ENCODE measurements at places on chromosomes 3 and 15.

- DNase-seq: no peak
Measured at GRCh38 chr3:41652506-41652905, 309.4 kb downstream of the ULK4 start.

DNA sequence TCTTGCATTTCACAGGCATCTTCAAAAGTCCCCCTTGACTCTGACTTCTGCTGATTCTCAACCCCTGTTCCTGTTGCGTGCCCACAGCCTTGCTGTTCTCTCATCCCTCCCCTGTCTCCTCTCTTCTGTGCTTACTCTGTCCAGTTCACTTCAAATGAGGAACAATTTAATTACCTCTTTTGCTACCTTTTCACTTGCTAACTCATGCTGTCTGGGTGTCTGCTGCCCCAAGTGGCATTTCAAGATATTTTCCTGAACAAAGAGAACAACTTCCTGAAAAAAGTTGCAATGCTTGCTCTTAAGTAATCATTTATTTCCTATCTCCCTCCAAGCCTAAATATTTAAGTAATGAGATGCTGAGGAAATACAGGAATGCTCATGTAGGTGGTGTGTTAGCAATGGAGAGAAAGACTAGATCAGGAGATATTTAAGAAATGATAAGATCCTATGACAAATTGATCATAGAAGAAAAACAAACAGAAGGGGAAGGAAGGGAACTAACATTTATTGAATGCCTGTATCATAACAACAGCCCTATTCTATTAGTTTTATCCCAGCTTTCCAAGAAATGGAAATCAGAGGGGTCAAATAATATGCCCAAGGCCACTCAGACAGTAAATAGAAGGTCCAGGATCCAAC lies 42.2 kb downstream of the SV2B start:
- no peak for DNase-seq

- no peak for DNase-seq
Measured at GRCh38 chr3:52370531-52370930, 54.4 kb downstream of the DNAH1 start.

DNA sequence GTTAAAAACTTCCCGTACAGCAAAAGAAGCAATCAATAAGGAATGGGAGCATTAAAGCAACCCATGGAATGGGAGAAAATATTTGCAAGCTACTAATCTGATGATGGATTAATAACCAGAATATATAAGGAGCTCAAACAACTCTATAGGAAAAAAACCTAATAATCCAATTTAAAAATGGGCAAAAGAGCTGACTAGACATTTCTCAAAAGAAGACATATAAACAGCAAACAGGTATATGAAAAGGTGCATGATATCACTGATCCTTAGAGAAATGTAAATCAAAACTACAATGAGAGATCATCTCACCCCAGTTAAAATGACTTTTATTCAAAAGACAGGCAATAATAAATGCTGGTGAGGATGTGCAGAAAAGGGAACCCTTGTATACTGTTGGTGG lies 52.7 kb upstream of the POU1F1 start:
- no peak for DNase-seq

GRCh38 chr15:73324496-73325170 lies 44.1 kb downstream of the HCN4 start:
- no peak for DNase-seq

GRCh38 chr3:19948226-19948591 lies 1.3 kb downstream of the RAB5A start:
- no peak for DNase-seq

DNA sequence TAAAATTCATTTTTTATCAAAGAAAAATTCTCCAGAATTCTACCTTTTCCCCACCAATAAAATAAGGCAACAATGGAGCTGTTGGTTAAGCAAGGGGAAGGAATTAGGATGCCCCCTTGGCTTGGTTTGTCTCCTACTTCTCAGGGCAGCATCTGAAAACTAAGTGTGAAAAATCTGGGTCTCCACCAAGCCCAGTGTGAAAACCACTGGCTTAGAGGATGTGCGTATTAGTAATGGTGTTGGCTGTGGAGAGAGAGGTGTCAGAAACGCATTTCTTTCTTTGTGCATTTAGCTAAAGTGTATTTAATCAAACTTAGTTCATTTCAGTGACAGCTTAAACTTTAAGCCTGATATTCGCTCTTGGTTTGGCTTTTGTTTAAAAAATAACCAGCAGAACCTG lies 662.7 kb downstream of the MCTP2 start:
- DNase-seq: no peak

- DNase-seq: no peak
Measured at GRCh38 chr15:49383266-49383665, 39.8 kb upstream of the FGF7 start.

- no peak for DNase-seq
Measured at GRCh38 chr15:100918690-100919480, at the start of gene LRRK1. Gene LRRK1 (plus strand): TSS chr15:100919357. CDS start chr15:100924633, 5,276 bp downstream.

GRCh38 chr3:148727231-148727630 lies 29.5 kb downstream of the AGTR1 start:
- DNase-seq: no peak

GRCh38 chr3:38009807-38010591 lies 19.4 kb downstream of the VILL start:
- no peak for DNase-seq

DNA sequence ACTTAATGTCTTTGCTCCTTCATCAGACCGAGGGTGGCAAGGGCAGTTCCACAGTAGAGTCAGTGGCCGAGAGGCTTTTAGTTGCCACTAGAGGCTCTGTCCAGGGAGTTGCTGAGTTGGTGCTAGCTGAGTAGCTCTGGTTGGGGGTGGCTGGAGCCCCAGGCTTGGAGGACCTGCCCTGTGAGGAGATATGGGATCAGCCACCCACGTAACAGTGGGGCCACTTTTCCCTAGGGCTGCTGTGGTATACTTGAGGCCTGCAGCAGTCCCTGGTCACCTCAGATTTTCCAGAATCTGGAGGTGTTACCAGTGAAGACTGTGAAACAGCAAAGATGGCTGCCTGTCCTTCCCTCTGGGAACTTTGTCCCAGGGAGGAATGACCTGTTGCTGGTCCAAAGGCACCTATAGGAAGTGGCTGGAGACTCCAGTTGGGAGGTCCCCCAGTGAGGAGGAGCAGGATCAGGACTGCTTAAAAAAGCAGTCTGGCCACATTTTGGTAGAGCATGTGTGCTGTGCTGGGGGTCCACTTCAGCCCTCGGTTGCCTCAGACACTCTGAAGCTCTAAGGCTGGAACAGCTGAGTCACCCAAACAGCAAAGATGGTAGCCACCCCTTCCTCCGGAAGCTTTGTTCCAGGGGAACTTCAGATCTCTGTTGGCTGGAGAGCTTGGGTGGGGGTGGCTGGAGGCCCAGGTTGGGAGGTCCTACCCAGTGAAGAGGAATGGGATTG lies 72.9 kb downstream of the AKAP13 start:
- DNase-seq: no peak

- DNase-seq: no peak
Measured at GRCh38 chr3:79167651-79168416, 600.0 kb downstream of the ROBO1 start.

DNA sequence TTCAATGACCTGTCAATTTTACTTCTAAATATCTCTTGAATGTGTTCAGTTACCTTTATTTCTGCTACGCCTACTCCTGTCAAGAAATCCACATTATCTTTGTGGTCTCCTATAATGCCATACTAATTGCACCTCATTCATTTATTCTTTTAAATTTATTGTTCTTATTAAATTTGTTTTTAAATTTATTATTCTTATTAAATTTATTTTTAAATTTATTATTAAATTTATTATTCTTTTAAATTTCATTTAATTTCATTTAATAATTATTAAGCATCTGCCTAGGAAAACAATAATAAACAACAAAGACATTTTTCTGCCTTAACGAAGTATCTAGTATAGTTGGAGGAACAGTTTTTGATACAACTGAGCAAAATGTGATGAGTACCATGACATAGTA lies 211.7 kb downstream of the ZPLD1 start:
- no peak for DNase-seq

- DNase-seq: no peak
Measured at GRCh38 chr15:99963976-99964375, 230.7 kb upstream of the LYSMD4 start.

- DNase-seq: no peak
Measured at GRCh38 chr3:149650828-149651227, 7.0 kb downstream of the WWTR1 start.

DNA sequence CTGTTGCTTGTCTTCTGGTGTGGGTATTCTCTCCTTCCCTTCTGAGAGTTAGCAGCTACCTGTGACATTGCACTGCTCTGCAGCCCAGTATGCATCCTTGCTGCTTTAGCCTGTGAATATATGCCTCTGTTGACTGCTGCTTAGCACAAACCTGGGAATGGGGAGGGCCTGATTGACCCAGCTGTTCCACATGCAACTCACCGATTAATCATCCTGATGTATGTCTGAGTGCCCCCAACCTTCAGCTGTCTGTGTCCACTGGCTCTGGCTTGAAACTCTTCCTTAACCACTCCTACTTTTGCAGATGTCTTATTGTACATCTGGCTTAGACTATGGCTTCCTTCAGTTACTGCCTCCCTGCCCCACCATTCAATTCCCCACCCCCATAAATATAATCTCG lies 119.1 kb downstream of the RASA2 start:
- DNase-seq: no peak

GRCh38 chr3:129526121-129526900 lies 2.1 kb upstream of the RHO start:
- DNase-seq: peak; percentile 6

- DNase-seq: no peak
Measured at GRCh38 chr3:111963424-111963823, 15.4 kb upstream of the ABHD10 start.

DNA sequence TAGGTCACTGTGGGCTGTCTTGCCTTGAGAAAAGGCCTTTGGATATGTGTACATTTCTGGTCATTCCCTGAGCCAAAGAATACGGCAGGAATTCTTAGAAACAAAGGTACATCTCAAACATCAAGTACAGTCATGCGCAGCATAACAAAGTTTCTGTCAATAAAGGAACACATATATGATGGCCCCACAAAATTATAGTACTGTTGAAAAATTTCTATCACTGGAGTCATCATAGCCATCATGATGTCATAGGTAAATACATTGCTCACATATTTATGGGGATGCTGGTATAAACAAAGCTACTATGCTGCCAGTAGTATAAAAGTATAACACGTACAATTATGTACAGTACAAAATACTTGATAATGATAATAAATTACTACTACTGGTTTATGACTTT lies 38.9 kb upstream of the NECTIN3 start:
- DNase-seq: no peak

DNA sequence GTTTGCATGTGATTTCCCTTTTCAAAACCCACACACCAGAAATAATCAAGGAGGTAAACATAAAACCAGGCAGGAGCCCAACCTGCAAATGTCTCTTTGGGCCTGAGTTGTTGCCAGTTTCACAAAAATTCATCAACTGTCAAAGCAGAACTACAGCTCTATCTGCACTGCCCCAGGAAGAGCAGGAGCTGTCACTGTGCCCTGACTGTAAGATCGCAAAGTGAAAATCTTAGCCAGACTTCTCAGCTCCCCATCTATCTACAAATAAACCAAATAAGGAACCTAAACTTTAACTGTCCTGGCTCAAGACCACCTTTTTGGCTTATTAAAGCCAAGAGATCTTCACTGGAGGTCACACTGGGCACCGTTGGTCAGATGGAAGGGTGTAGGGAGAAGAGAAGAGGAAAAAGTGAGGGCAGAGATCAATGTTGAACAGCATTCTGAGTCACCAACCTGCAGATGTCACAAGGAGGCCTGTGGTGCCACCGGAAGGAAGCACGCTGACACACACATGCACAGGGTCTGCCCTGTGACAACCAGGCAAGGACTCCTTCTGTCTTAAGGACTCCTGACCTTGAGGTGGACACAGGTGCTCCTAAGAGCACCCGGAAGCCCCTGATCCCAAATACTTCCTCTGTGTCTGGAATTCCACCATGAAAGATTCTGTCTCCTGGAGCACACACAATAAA lies 58.7 kb downstream of the RPN1 start:
- no peak for DNase-seq

DNA sequence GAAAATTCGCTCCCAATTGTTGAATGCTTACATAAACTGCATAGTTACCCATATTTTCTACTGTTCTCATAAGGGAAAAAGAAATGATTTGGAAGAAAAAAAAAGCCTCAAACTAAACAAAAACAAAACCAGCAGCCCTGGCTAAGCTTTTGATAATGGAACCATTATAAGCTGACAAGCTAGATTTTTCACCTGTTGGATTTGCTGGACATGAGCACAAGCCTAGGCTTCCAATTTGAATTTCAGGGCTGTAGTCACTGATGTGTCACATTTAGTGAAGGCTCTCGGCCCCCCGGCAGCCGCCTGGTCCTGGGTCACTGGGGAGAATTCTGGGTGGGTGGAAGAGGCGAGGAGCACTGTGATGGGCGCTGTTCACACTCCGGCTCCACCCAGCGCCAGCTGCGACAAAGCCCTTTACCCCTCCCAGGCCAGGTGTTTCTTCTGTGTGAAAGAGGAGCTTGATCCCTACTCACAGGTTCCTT lies 4.6 kb downstream of the FBXL22 start:
- no peak for DNase-seq

GRCh38 chr3:192844836-192845525 lies 72.7 kb downstream of the MB21D2 start:
- no peak for DNase-seq

All from CD4-positive, alpha-beta T cell treated with Interleukin-2 at 100 ng/mL for 4 hours (primary cell).